Activated T-helper 1 cell treated with anti-CD3 and anti-CD28 coated beads, Interleukin-12 subunit alpha, Interleukin-12 subunit beta, Interleukin-2, Interleukin-4 antibody, amounts not matched to agents 30 ng/mL and 10 ng/mL and 1 ng/mL, durations not matched to agents 14 hours and 24 hours and 36 hours (primary cell): ENCODE measurements at places on chromosomes 2 and 18. TPM values are rescaled to one million over a fixed set of nuclear protein-coding genes. Genes with fewer than 3 reads are reported as not detected.

- H3K27me3 ChIP-seq: peaks cover 4% of the 10 kb centered on the region
- no peak for DNase-seq
- H3K4me1 ChIP-seq: no peaks in the 10 kb centered on the region
- no peak overlapping the region for H3K4me3 ChIP-seq
Measured at GRCh38 chr2:176566961-176567360, 297.7 kb downstream of the MTX2 start.

- no peaks in the 10 kb centered on the region for H3K4me1 ChIP-seq
- no peak overlapping the region for H3K27ac ChIP-seq
- H3K27me3 ChIP-seq: no peaks in the 10 kb centered on the region
- H3K36me3 ChIP-seq: no peaks in the 10 kb centered on the region
- no peak overlapping the region for H3K4me3 ChIP-seq
Measured at GRCh38 chr2:67579216-67579615, 182.1 kb downstream of the ETAA1 start.

DNA sequence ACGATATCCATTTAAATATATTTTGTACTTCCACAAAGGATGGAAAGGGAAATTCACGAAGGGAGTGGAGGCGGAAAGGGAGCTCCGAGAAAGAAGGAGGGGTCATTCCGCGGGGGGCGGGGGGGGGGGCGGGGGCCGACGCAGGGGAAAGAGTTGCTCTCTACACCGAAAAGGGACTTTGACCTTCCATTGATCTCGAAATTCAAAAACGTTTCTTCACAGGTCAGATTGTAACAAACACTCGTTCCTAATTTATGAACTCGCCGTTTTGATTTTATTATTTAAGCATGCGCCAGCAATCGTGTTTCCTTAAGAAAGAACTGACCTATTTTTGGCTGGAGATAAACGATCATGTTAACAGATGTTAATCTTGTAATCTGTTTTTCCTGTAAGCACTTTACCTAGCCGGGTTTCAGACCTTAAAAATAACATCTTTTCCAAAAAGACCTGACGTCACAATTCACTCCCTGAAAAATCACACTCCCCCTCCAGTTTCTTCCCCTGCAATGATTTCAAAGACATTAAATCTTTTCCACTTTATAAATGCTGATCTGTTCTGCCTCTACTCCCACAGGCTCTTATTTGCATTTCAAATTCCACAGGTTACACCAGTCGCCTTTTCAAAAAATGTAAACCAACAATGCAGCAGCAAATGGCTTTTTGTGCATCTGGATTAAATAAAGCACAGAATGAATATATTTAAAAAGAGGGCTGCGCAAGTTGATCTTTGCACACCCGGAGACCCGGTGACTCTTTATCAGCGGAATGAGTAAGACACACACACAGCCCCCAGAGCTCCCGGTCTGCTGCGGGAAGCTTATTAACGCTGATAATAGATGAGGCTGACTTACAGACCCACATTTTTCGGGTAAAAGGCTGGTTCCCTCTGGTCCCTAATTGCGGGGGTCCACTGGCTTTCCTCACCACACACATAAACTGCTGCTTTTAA lies 1.6 kb downstream of the ZNF516 start:
- H3K27me3 ChIP-seq: peaks cover 76% of the 10 kb centered on the region
- H3K36me3 ChIP-seq: peaks cover 2% of the 10 kb centered on the region
- no peak for DNase-seq
- peaks cover 37% of the 10 kb centered on the region for H3K4me1 ChIP-seq
- H3K27ac ChIP-seq: peak overlapping the region; percentile 62

GRCh38 chr18:56124186-56124585 lies 514.2 kb downstream of the TXNL1 start:
- H3K36me3 ChIP-seq: no peaks in the 10 kb centered on the region
- no peak overlapping the region for H3K27ac ChIP-seq
- H3K4me1 ChIP-seq: no peaks in the 10 kb centered on the region
- H3K4me3 ChIP-seq: no peak overlapping the region
- DNase-seq: no peak

DNA sequence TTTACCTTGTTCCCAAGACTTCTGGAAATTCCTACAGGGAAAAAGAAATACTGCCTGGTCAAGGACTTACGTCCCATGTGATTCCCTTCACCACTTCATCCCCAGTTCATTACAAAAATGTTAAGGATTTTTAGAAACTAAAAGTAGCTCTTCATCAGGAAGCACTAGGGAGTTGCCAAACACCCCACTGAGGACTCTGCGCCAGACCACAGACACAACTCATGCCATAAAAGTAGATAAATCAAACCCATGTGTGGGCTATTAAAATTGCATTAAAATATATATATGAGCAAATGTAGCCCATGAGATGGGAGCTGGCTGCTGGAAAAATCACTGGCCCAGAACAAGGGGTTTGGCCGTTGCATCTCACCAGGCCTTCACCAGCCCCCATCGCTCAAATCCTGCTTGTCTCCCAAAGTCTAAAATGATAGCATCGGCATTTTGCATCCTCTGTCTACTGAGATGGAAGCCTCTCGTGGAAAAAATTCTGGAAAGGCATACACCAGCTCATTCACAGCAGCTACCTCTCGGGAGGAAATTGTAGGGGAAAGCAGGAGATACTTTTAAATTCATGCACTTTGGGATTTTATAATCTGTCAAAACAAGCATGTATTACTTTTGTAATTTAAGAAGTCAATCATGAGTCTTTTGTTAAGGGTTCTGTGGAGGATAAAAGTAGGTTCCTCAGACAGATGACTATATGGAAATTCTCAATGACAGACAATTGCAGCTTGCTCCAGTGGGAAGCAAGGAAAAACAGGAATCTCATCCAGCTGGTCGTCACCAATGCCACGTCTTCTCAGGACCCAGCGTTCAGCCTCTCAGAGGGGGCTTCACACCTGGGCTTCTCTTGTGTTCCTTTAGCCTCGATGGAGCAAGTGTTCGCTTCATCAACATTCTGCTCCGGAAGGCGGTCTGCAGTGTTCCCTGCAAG lies 113.9 kb downstream of the MREG start:
- H3K4me1 ChIP-seq: no peaks in the 10 kb centered on the region
- no peak overlapping the region for H3K4me3 ChIP-seq
- H3K27me3 ChIP-seq: peaks cover 5% of the 10 kb centered on the region
- no peaks in the 10 kb centered on the region for H3K36me3 ChIP-seq
- no peak overlapping the region for H3K27ac ChIP-seq

DNA sequence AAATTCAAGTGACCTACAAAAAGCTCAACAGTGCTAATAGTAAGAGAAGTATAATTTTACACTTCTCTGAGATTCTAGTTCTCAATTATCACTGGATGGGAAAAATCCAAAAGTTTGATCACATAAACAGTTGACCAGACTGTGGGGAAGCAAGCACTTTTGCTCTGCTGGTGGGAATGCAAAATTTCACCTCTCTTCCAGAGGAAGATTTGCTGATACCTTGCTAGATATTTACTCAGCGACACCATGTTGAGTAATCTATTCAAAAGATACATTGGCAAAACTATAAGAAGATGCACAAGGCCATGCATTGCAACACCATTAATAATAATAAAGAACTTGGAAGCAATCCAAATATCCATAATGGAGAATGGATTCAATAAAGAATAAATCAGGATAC lies 204.4 kb downstream of the MREG start:
- H3K36me3 ChIP-seq: no peaks in the 10 kb centered on the region
- H3K4me3 ChIP-seq: no peak overlapping the region
- H3K27ac ChIP-seq: no peak overlapping the region
- no peak for DNase-seq

DNA sequence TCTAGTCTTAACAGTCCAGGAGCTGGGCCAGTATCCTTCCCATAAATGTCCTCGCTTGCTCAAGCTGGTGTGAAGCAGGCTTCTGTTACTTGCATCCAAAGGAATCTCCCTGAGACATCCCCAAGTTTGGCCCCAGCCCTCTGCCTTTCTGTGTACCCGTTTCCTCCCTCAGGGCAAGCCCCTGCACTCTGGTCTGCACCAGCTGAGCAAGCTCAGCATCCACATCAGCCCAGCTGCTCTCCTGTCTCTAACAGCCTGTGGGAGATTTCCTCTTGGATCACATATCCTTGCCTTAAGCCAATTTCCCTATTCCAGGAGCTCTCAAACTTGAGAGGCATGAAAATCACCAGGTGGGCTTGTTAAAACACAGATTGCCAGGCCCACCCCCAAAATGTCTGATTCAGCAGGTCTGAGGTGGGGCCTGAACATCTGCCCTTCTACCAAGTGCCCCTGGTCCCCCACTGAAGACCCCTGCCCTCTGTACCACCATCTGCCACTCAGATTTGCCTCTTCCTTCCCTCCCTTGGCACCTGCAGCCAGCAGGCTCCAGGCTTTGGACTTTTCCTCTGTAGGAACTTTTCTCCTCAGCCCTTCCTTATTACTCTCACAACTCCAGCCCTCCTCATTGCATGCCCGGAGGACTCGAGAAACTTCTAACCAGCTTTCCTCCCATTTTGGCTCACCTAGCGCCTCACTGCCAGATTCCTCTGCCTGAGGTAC lies 32.1 kb downstream of the REEP1 start:
- H3K27me3 ChIP-seq: peaks cover 15% of the 10 kb centered on the region
- no peak overlapping the region for H3K27ac ChIP-seq
- DNase-seq: no peak
- no peaks in the 10 kb centered on the region for H3K4me1 ChIP-seq
- no peak overlapping the region for H3K4me3 ChIP-seq

DNA sequence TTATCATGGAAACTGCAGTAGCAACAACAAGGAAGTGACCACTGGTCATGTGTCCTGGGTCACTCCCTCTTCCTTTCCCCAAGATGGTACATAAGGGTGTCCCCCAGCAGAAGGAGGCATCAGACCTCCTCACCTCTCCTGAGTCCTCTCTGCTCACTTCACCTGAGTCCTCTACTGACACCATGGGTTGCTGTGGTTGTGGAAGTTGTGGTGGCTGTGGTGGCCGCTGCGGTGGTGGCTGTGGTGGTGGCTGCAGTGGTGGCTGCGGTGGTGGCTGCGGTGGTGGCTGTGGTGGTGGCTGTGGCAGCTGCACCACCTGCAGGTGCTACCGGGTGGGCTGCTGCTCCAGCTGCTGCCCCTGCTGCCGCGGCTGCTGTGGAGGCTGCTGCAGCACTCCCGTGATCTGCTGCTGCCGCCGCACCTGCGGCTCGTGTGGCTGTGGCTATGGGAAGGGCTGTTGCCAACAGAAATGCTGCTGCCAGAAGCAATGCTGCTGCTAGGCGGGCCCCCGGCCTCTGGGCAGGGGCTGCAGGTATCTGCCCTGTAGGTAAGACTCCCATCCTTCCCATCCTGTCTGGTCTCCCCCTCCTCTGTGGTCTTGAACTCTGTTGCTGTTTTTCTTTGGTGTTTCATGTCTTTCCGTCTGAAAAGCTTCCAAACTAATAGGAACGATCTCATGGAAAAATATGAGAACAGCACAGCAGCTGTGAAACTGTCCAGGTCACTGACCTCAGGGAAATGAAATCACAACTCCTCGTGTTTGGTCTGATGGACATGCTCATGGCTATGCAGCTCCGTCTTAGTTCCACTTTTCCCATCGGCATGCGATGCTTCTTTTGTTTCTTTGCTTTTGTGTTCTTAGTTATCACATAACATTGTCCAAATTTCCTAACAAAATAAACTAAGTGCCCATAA lies at the start of gene SCYGR4:
Gene SCYGR4, plus strand, starts transcription at position 183 of the 915 bp plus-strand sequence. Its CDS starts 0 bp downstream, at position 183.
- peaks cover 16% of the 10 kb centered on the region for H3K27me3 ChIP-seq
- no peak within 1 kb of the TSS for H3K4me3 ChIP-seq
- no peaks in the 10 kb centered on the region for H3K4me1 ChIP-seq
- H3K36me3 ChIP-seq: no peaks in the 10 kb centered on the region
- no peak within 1 kb of the TSS for H3K27ac ChIP-seq
- no peak for DNase-seq

GRCh38 chr18:21598726-21599584 lies 1.5 kb downstream of the ESCO1 start:
- H3K27me3 ChIP-seq: no peaks in the 10 kb centered on the region
- no peak for DNase-seq
- H3K36me3 ChIP-seq: peaks cover 4% of the 10 kb centered on the region
- H3K27ac ChIP-seq: peak overlapping the region; percentile 99
- H3K4me3 ChIP-seq: peak overlapping the region; percentile 94

DNA sequence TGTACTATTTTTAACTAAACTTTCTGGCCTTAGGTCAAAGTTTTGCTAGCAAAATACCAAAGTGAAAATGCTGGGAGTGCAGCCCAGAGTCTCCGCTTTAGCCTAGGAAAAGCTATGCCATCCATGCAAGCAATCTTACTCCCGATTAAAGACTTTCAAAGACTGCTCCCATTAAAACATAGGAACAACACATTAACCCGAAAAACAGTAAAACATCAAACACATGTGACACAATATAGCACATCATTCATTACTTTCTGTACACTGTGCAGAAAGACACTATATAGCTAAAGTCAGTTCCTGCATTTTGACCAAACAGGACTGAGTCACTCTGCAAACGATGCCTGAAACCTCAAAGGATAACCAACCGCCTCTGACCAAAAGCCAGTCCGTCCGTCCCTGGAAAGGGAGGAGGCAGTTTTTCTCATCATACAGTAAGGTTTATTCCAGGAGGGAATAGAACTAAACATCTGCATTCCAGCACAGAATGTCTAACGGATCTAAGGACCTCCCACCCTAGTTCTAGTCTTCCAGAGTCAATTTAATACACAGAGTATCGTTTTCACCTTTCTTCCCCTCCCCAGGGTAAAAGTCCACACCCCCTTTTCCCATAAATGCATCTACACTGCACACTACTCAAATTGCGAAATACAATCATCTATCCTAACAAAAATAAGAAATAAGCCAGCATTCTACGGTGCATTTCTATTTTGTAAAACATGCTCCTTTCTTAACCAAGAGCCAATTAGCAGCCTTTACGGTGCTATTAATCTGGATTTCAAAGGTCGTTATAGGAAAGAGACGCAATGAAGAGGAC lies 1.7 kb downstream of the ROCK2 start:
- H3K4me3 ChIP-seq: peak overlapping the region; percentile 99
- peaks cover 38% of the 10 kb centered on the region for H3K4me1 ChIP-seq
- peaks cover 6% of the 10 kb centered on the region for H3K36me3 ChIP-seq
- H3K27me3 ChIP-seq: peaks cover 9% of the 10 kb centered on the region

INO80D gene
- total RNA-seq: 29.4 and 30.3 TPM in 2 replicates

G6PC2 gene
- not detected in 2 replicates for total RNA-seq

ARHGEF4 gene
- 0.05 and 0.10 TPM in 2 replicates for total RNA-seq

GALNT13 gene
- not detected in 2 replicates for total RNA-seq

CYP27A1 gene
- 0.24 and 0.39 TPM in 2 replicates for total RNA-seq
